Effector memory CD8-positive, alpha-beta T cell (primary cell): ENCODE measurements at places on chromosomes 11 and 22.

- no peak overlapping the region for H3K27ac ChIP-seq
- peaks cover 10% of the 10 kb centered on the region for H3K36me3 ChIP-seq
- no peak for DNase-seq
- peaks cover 13% of the 10 kb centered on the region for H3K4me1 ChIP-seq
Observed at GRCh38 chr11:59770319-59770718, 15.1 kb downstream of the STX3 start.

- peaks cover 12% of the 10 kb centered on the region for H3K4me1 ChIP-seq
- DNase-seq = no peak
- H3K36me3 ChIP-seq = peaks cover 17% of the 10 kb centered on the region
- no peak overlapping the region for H3K4me3 ChIP-seq
- H3K27me3 ChIP-seq = peaks cover 19% of the 10 kb centered on the region
Observed at GRCh38 chr22:45997077-45997776, 20.3 kb upstream of the WNT7B start.

DNA sequence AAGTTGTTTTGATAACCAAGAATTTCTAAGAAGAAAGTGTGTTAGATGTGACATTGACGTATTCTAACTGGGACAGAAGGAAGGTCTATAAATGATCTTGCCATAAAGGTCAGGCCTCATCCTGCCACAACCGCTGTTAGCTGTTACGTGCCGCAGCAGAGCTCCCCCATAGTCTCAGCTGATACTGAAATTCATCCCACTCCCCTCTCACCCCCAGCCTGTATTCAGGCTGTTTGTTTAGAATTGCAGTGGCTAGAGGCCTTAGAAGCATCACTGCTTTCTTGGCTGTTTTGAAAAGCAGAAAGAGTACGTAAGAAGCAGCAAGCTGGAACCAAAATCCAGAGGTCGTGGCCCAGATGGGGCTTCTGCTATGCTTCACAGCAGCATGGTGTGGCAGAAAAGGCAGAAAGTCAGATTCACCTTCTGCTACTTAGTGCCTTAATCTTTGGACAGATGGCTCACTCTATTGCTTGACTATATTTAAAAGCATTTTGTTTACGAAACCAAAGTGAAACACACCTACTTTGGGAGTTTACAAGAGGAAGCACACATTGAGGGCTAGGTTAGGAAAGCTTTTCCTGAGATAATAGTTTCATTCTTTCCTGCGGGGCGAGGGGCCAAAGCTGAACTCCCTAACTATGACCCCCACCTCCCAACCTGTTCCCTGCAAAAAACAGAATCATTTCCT lies 950 bp upstream of the LAYN start:
- no peak for DNase-seq
- no peaks in the 10 kb centered on the region for H3K36me3 ChIP-seq
- peak overlapping the region; percentile 44 for H3K4me3 ChIP-seq
- H3K4me1 ChIP-seq = peaks cover 18% of the 10 kb centered on the region
- H3K27ac ChIP-seq = no peak overlapping the region
- H3K27me3 ChIP-seq = peaks cover 94% of the 10 kb centered on the region

DNA sequence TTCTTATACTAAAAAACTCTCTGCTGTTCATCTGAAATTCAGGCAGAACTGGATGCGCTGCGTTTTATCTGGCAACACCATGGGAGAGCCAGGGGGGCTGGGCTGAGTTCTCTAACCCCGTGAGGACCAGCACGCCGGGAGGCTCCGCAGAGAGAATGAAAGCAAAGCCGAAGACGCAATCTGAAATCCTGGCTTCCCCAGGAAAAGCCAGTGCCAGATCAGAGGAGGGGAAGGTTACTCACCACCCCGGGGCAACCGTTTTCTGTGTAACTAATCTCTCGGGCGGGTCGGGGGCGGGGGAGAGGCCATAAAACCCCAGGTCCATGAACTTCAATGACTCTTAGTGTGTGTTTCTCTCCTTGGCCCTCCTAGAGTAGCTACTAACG lies 99.4 kb downstream of the SHANK2 start:
- no peak overlapping the region for H3K4me3 ChIP-seq
- H3K27ac ChIP-seq = no peak overlapping the region
- peaks cover 3% of the 10 kb centered on the region for H3K36me3 ChIP-seq
